Endothelial cell (in vitro differentiated cells): ENCODE measurements at places on chromosomes 4 and X.

- H3K27ac ChIP-seq = no peak overlapping the region
- no peaks in the 10 kb centered on the region for H3K4me1 ChIP-seq
- no peak overlapping the region for H3K4me3 ChIP-seq
- no peak for DNase-seq
- H3K36me3 ChIP-seq = no peaks in the 10 kb centered on the region
- H3K27me3 ChIP-seq = peaks cover 6% of the 10 kb centered on the region
These were observed 313.9 kb downstream of the CHIC1 start for GRCh38 chrX:73876911-73877310.

DNA sequence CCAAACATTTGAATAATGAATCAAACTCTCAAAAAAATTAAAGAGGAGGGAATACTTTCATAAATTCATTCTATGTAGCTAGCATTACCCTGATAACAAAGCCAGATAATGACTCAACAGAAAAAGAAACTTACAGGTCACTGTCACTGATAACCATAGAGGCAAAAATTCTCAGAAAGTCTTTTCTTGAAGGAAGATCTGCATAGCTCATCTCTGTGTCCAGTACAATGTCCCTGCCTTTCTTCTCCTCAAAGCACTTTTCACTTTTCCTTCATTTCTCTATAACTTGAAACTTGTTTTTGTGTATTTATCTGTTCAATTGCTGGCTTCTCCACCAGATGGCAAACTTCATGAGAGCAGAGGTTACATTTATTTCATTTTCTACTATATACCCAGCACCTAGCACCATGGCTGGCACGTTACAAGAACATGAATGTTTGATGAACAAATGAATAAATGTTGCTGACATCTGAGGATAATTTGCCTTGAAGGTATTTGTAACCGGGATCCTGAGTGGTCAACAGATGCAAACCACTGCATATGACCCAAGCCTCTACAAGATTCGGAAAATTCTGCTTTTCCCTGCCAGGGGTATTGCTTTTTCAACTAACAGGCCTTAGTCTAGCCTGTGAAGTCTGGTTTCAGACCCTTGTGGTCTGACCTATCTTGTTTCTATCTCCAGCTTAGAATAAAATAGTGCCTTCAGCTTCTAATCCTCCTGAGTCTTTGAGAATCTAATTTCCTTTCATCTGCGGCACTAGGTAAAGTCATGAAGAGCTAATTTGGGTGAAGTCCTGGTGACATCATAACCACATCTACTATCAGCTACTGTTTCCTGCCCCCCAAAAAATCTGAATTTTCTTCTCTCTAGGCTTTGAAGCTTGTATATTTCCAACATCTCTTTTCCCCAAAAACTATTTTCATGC, 52.5 kb upstream of the ANTXR2 start:
- H3K4me1 ChIP-seq = peaks cover 22% of the 10 kb centered on the region
- DNase-seq = peak; percentile 6
- no peaks in the 10 kb centered on the region for H3K27me3 ChIP-seq

- no peak overlapping the region for H3K27ac ChIP-seq
- H3K27me3 ChIP-seq = peaks cover 6% of the 10 kb centered on the region
- no peaks in the 10 kb centered on the region for H3K36me3 ChIP-seq
These were observed 15.6 kb downstream of the ELF4 start for GRCh38 chrX:130094696-130095095.

- no peak for DNase-seq
- no peaks in the 10 kb centered on the region for H3K27me3 ChIP-seq
- no peak overlapping the region for H3K27ac ChIP-seq
- H3K4me3 ChIP-seq = no peak overlapping the region
- H3K36me3 ChIP-seq = no peaks in the 10 kb centered on the region
- peaks cover 13% of the 10 kb centered on the region for H3K4me1 ChIP-seq
These were observed 52.9 kb downstream of the SLC7A11 start for GRCh38 chr4:138189206-138189605.

DNA sequence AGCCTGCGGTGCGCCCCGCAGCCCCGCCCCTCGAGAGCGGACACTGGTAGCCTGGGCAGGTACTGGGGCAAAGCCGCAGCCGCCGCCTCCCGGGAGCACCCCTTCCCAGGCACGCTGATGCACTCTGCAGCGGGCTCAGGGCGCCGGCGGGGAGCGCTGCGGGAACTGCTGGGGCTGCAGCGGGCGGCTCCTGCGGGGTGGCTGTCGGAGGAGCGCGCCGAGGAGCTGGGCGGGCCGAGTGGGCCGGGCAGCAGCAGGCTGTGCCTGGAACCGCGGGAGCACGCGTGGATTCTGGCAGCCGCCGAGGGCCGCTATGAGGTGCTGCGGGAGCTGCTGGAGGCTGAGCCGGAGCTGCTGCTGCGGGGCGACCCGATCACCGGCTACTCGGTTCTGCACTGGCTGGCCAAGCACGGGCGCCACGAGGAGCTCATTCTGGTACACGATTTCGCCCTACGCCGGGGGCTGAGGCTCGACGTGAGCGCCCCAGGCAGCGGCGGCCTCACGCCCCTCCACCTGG, 401 bp downstream of the SOWAHD start:
- H3K36me3 ChIP-seq = no peaks in the 10 kb centered on the region
- H3K27me3 ChIP-seq = peaks cover 2% of the 10 kb centered on the region
- H3K4me1 ChIP-seq = peaks cover 6% of the 10 kb centered on the region
- H3K4me3 ChIP-seq = no peak overlapping the region
- peak; percentile 4 for DNase-seq
- H3K27ac ChIP-seq = no peak overlapping the region

DNA sequence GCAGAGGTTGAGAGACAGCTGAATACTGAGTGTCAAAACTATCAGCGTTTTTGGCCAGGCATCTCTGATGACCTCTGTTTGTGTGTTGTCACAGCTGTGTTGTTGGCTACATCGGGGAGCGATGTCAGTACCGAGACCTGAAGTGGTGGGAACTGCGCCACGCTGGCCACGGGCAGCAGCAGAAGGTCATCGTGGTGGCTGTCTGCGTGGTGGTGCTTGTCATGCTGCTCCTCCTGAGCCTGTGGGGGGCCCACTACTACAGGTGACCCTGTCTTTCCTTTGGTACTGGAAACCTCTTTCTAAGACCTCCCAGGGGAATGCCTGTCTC, 86.9 kb downstream of the EGF start:
- H3K27me3 ChIP-seq = no peaks in the 10 kb centered on the region
- no peak for DNase-seq
- H3K36me3 ChIP-seq = no peaks in the 10 kb centered on the region

DNA sequence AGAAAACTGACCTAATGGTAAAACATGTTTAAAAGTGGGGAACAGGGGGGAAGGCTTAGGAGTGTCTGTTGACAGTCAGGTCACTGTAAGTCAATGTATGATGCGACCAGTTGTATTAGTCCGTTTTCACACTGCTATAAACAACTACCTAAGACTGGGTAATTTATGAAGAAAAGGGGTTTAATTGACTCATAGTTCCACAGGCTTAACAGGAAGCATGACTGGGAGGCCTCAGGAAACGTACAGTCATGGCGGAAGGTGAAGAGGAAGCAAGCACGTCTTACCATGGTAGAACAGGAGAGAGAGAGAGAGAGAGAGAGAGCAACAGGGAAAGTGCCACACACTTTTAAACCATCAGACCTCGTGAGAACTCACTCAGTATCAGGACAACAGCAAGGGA, 13.0 kb upstream of the PLAC1 start:
- DNase-seq = no peak
- peak overlapping the region; percentile 89 for H3K27ac ChIP-seq
- H3K36me3 ChIP-seq = no peaks in the 10 kb centered on the region
- no peaks in the 10 kb centered on the region for H3K27me3 ChIP-seq
- H3K4me1 ChIP-seq = peaks cover 17% of the 10 kb centered on the region

DNA sequence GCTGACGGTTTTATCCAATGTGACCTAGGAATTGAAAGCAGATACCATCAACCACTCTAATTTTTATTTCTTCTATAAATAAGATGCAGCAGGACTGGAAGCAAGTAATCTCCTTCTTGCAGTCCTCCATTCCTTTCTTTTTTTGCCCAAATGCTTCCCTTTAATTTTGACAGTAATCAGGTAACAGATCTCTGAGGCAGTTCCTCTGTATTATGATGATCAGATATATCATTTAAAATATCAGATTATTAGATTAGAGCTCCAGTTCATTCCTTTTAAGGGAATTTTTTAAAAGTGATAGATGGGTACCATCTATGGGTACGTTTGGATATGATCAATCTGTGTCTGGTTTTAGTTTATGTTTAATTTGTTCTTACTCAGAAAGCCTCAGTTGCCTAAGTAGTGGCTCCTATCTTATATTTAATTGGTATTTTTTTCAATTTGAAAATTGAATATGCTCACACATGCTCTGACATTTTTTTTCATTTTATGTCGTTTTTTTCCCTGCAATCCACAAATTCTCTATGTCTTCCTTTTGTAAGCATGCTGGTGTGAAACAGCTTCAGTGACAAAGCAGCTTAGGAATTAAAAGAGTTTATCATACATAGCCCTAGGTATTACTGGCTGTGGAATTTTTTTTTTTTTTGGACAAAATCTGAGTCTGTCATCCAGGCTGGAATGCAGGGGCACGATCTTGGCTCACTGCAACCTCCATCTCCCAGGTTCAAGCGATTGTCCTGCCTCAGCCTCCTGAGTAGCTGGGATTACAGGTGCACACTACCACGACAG, 73.7 kb upstream of the ANK2 start:
- H3K36me3 ChIP-seq = no peaks in the 10 kb centered on the region
- no peak overlapping the region for H3K4me3 ChIP-seq
- no peak overlapping the region for H3K27ac ChIP-seq
- DNase-seq = no peak
- no peaks in the 10 kb centered on the region for H3K4me1 ChIP-seq

DNA sequence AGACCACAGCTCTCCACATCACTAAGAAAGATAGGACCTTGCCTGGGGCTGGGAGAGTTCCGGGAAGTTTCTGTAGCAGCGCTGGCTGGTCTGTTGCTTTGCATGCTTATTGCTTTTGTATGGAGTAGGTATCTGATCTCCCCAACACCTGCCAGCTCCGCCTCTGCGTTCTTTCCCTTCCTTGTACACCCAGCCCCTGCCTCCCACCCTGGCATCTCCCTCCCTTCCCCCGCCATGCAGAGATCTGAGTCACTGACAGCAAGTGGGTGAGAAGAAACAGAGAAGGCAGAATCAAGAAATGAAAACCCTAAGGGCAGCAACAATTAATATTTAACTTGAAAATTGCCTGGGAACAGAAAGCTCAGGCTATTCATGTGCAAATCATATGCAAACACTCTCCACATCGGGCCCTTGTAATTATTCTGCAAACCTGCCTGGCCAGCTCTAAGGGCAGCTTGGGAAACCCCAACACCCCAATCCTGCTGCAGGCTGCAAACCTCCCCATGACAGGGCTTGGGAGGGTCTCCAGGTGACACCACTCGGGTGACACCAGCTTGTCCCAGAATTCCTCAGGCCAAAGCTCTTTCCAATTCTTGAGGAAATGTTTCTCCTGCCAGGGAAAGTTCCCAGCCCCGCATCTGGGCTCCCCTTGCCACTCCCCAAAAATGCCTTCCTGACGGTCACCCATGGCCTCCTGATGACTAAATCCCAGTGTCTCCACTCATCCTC, 257.2 kb downstream of the FBXW7 start:
- H3K36me3 ChIP-seq = no peaks in the 10 kb centered on the region
- H3K27ac ChIP-seq = no peak overlapping the region
- H3K4me1 ChIP-seq = peaks cover 7% of the 10 kb centered on the region
- peaks cover 11% of the 10 kb centered on the region for H3K27me3 ChIP-seq

GRCh38 chr4:131296192-131296591, 1852.9 kb upstream of the PCDH10 start:
- peaks cover 3% of the 10 kb centered on the region for H3K36me3 ChIP-seq
- H3K4me3 ChIP-seq = no peak overlapping the region
- H3K4me1 ChIP-seq = no peaks in the 10 kb centered on the region
- no peak overlapping the region for H3K27ac ChIP-seq
- DNase-seq = no peak
- H3K27me3 ChIP-seq = no peaks in the 10 kb centered on the region

DNA sequence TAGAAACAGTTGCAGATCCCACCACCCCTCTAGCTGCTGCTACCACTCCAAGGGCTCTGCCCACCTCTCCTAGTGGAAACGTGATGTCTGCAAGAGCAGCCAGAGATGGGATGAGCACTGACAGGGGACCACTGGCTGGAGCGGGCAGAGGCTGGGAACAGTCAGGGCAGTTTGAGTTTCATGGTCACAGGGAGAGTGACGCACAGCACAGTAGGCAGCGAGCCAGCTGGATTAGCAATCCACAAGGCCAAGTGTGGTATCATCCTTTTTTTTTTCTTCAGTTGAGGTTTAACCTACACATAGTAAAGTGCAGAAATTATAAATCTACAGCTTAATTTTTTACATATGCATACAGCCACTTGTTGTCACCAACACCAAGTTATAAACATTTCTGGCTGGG, 6.4 kb upstream of the SCML2 start:
- no peaks in the 10 kb centered on the region for H3K4me1 ChIP-seq
- H3K36me3 ChIP-seq = no peaks in the 10 kb centered on the region
- H3K27me3 ChIP-seq = no peaks in the 10 kb centered on the region
- no peak for DNase-seq

- H3K36me3 ChIP-seq = no peaks in the 10 kb centered on the region
- H3K4me1 ChIP-seq = no peaks in the 10 kb centered on the region
- no peaks in the 10 kb centered on the region for H3K27me3 ChIP-seq
- H3K27ac ChIP-seq = no peak overlapping the region
- H3K4me3 ChIP-seq = no peak overlapping the region
- DNase-seq = no peak
These were observed 213.3 kb downstream of the GABRG1 start for GRCh38 chr4:45910511-45910910.

DNA sequence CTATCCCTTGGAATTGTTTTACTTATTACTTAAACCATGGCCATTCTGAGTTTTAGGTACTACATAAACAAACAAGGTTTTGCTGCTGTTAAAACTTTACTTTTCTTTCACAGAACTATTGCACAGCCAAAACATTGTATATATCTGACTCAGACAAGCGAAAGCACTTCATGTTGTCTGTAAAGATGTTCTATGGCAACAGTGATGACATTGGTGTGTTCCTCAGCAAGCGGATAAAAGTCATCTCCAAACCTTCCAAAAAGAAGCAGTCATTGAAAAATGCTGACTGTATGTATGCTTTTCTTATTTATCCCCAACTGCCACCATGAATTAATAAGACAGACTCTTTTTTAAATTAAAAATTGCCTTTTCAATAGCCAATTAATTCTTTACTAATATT, 69.8 kb downstream of the CCKAR start:
- DNase-seq = no peak
- H3K4me3 ChIP-seq = no peak overlapping the region
- H3K27me3 ChIP-seq = no peaks in the 10 kb centered on the region
- peaks cover 13% of the 10 kb centered on the region for H3K36me3 ChIP-seq
- no peak overlapping the region for H3K27ac ChIP-seq
- H3K4me1 ChIP-seq = no peaks in the 10 kb centered on the region
